ENCODE measurements at places on chromosomes 2 and 18.

DNA sequence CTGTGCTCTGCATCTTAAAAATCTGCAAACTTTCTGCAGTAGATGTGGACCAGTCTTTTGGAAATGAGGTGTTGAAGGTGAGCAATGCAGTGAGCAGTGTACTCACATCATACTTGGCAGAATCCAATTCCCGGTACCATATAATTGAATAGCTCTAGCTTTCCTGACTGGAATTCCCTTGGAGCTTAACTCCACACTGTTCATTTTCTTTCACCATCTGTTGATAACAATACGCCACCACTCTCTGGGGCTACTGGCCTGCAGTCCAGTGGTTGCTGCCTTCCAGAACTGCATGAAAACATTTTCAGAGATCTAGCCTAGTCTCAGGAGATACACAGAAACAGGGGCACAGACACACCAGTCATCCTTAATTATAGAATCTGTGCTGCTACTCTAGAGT lies 820.0 kb upstream of the NXPH2 start:
- no peak for DNase-seq

- no peak for DNase-seq
Observed at GRCh38 chr18:79799619-79800370, 2.1 kb downstream of the KCNG2 start.

DNA sequence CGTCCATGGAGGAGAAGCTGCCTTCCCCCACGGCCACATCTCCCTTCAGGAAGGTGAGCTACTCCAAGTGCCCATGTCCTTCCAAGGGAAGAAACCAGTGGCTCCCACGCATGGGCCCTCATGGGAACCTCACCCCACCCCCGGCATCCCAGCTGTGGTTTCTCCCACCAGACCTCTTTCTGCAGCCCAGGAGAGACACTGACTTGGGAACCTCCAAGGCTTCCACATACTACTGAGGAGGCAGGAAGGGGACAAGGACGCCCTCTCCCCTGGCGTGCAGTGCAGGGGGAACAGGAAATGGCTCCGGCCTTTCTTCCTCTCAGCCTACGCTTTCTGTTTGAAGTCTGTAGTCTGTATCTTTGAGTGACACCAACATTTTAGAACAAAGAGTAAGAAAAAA lies 104.5 kb upstream of the EPC2 start:
- no peak for DNase-seq

DNA sequence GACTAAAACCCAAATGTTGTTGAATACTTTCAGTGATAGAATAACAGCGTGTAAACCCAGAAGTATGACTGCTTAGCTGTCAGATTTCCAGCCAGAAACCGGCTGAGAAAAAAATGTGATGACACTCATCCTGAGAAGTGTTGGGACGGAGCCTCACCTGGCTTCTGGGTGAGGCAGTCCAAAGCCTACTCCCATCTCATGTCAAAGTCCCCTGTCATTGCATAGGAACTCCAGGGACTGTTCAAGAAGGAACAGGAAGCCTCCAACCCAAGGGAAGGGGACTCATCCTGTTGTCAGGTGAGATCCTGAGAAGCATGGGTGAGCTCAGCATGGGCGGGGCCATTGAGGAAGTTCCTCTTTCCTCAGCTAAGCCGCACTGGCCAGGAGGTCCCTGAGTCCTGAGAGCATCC lies 11.3 kb upstream of the CHRNA1 start:
- DNase-seq = no peak

GRCh38 chr2:160269803-160270570 lies 69.9 kb upstream of the ITGB6 start:
- DNase-seq = peak; percentile 54

DNA sequence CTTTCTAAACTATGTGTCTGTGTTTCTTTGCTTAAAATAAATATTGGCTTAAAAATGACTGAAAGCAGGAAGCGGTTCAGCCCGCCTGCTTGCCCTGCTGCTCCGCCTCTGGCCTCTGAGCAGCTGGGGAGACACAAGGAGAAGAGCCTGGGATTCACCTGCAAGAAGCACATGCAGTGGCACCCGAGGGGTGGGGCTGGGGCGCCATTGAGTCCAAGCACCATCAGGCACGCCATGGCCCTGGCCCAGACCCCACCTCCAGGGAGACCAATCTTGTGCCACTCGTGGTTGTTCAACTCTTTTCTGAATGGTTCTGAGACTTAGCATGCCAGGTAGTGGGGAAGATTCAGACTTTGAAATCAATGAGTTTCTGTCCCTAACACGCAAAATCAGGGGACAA lies 495.5 kb upstream of the MYT1L start:
- DNase-seq = no peak

All from activated T-cell treated with anti-CD3 and anti-CD28 coated beads for 24 hours (primary cell).